ENCODE measurements at places on chromosomes 3 and 15.

DNA sequence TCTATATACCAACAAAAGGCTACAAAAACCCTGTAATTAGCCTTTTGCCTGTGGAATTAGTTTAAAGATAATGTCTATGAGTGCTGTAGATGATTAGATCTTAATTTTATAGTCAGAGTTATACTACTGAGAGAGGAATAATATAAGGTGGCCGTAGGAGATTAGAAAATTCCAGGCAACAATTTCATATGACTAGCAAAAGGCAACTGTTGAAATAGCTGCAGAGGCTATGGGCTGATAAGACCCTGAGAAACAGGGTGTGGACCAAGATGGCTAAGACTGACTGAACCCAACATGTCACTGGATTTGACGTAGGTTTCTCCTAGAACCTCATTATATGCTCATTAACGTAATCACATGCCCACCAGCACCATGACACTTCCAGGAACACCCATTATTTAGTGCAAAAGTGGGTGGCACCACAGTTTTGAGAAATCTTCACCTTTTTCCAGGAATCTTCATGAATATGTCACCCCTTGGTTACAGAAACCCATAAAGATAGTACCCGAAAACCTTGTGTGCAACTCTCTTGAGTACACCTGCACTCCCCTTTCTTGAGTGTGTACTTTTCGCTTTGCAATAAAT lies 29.1 kb upstream of the SCG3 start:
- no peak for DNase-seq

GRCh38 chr3:126621627-126622345 lies 33.1 kb downstream of the TXNRD3 start:
- no peak for DNase-seq

DNA sequence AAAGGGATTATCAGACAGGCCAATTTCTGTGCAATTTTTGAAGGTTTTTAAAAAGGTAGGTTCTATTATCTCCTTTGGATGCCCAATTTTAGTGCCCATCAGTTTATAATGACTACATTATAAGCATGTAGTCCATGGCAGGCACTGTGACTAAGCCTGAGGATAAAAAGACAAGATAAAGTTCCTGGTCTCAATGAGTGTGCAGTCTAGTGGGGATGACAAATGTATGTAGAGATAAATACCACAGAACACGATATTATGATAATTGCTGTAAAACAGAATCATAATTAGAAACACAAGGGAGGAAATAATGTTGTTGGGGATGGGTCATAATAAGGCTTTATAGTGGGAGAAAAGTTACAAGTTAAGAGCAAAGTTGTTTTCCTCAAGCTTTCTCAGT lies 163.1 kb downstream of the ZNF385D start:
- no peak for DNase-seq

DNA sequence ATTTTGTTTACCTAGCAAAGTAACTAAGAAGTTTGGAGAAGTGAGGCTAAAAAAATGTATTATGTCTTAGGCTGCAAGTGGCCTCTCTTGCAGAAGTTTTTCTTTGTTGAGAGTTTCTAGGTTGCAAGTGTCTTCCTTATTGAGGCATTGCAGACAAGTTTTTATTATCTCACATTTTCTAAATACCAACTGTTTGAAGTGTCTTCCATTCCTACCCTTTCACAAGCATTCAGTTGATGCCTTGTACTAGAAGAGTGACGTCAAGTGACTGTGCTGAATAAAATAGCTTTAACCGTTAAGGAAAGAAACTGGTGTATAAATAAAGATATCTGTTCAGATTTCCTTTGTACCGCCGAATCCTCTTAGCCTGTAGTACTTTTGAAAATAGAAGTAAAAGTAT lies 123.3 kb downstream of the ALCAM start:
- DNase-seq = no peak

DNA sequence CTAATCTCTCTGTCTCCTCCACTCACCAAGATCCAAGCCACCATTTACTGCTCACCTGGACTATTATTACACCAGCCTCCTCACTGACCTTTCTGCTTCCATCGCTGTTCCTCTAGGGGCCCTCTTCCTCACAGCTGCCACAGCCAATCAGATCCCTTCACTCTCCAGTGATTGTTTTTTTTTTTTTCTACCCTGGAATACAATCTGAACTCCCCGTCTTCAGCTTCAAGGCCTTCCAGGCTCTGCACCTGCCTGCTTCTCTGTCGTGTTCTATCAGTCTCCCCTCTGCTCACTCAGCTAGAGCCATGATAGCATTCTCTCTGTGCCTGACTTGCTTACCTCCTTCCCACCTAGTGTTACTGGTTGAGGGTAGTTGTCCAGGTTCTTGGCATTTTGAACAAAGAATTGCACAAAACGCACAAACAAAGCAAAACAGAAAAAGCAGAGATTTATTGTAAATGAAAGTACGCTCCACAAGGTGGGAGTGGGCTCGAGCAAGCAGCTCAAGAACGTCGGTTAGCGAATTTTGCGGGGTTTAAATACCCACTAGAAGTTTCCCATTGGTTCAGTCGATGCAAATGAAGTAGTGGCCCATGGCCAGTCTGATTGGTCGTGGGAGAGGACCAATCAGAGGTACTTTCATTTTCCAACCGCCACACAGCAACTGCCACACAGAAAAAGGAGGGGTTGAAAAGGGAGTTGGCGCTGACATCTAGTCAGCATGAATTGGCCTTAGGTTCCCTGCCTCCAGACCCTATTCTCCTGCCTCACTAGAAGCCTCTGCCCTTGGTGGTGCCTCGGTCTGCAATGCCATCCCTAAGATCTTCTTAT lies 188.9 kb downstream of the TLE3 start:
- DNase-seq = no peak

GRCh38 chr15:38540510-38540909 lies 24.1 kb downstream of the RASGRP1 start:
- no peak for DNase-seq

DNA sequence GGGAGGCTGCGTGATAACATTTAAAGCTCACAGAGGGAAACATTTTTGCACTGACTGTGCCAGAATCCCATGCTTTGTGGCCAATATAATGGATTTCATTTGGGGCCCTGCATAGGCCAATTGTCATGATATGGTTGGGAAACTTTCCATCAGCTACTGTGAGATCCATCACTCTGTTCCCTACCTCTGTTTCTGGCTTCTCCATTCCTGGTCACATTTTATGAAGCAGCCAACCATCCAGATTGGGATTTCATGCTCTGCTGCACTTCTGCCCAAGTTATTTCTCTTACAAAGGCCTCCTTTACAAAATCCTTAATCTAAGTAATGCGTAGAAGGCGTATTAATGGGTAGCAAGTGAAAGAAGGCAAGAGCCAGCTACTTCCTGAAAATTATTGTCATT lies 221.1 kb downstream of the LRTM1 start:
- no peak for DNase-seq

DNA sequence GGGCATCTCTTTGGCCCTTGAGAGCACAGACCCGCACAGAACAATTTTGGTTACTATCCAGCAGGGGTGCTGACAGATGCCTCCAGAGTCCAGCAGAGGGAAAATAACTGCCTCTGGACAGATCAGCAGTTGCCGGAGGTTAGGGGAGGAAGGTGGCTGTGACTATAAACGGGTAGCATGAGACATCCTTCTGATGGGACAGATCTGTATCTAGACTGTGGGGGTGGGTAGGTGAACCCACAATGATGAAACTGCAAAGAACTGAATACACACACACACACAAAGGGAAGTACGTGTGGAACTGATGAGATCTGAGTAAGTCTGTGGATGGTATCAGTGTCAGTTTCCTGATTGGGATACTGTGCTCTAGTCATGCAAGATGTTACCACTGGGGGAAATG lies 21.2 kb downstream of the ADAMTS7 start:
- DNase-seq = no peak

DNA sequence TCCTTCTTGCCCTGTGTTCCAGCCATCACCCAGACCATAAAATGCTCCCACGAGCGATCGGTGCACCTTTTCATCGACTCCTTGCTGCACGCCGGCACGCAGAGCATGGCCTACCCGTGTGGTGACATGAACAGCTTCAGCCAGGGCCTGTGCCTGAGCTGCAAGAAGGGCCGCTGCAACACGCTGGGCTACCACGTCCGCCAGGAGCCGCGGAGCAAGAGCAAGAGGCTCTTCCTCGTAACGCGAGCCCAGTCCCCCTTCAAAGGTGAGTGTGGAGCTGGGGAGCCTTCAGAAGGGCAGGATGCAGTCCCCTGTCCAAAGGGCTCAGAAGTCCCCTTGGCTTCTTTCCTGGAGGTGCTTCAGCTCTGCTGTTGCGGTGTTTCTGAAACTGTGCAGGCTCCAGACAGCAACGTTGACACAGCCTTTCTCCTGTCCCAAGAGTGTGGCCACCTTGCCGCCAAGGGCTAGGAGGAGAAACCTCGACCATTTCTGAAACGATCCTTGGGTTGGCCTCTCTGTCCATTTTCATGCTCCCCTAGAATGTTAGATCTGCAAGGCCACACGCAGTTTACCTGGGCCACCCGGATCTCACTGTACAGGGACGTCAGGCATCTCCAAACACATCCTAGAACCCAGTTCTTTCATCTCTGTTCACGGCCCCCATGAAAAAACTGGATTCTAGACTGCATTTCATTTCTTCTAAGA lies 116.7 kb downstream of the LIPC start:
- DNase-seq = no peak

DNA sequence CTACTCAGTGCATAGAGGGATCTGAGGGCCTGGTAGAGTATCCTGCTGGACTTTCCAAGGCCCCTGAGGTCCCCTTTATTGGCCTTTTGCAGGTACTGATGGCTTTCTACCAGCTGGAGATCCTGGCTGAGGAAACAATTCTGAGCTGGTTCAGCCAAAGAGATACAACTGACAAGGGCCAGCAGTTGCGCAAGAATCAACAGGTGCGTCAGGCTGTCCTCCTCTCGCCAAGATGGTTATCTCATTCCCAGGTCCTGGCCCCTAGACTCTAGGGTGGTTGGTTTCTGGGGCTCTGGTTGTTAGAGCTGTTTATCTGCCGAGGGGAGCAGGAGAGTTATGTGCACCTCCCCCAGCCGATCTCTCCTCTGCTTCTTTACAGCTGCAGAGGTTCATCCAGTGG lies 9.3 kb downstream of the EIF2B5 start:
- peak; percentile 31 for DNase-seq

GRCh38 chr3:162738784-162739183 lies 1242.2 kb downstream of the OTOL1 start:
- no peak for DNase-seq

GRCh38 chr3:66492672-66493071 lies 8.2 kb downstream of the LRIG1 start:
- peak; percentile 90 for DNase-seq

GRCh38 chr3:151814588-151814987 lies 672 bp downstream of the AADAC start:
- no peak for DNase-seq

DNA sequence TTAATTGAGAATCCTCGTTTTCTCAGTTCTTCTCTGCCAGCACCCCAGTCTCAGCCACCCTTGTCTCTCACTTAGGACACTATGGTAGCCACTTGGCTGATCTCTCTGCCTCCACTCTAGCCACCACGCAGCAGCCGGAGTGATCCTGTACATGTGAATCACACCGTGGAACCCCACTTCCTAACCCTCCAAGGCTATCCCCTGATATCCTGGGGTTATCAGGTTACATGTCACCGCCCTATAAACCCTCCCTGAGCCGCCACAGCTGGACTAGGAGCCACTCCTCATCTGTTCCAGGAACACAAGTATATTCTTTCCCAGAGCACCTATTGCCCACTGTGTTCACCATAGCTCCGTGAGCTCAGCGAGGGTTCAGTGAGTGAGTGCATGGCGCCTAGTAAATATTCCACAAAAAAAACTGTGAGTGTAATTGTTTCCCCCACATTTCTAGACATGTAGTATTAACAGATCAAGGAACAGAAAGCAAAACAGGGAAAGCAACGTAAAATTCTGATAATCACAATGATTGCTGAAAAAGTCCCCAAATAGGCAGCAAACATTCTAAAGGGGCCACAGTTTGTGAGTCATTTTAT lies 661 bp upstream of the PARP14 start:
- DNase-seq = no peak

DNA sequence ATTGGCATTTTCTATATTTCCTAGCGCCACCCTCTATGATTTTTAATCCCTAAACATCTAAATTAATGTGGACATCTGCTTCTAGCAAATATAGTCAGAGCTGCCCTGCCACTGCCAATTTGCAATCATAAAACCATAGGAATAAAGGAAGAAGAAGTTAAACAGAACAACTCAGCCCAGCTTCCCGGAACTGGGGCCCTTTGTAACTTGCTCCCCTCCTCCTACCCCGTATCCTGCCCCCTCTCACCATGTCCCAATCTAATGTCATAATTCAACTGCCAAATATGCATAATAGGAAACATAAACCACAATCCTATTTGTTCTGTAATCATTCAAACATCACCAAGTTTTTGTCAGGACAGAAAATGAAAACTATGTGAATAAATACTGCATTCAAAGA lies 74.4 kb upstream of the ACP3 start:
- DNase-seq = peak; percentile 53

DNA sequence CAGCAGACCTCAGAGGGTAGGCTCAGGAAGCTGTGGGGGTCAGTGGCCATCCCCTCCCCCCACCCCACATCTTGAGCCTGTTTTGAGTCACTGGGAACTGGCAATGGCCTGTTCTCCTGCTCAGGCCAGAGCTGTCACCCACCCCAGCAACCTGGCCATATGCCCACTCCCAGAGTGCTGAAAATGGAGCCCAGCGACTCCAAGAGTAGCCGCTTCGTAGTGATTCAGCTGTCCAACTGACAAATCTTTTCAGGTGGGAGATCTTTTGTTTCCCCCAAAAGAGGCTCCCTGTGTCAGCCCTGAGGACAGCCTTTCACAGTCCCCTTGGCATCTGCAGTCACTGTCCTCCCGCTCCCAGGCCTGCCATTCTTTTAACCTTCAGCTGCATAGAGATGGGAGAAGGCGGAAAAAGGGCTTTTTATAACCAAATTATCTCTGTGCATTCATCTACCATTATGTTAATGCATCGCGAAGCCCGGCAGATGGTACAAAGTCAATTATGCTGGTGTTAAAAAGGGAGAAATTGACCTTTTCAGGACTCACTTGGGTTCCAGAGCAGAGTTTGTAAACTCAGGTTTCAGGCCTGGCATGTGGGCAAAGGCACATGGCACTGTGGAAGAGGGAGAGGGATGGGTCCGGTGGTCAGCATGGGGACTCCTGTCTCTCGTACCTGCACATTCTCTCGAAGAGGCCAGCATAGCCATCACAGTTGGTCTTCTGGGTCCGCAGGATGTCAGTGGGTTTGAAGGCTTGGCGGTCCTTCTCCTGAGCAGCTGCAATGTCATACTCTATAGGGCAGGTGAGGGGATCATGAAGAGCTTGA lies 32.1 kb downstream of the KY start:
- no peak for DNase-seq
